ENCODE measurements at places on chromosomes 1 and 21.

GRCh38 chr1:201964261-201964660 is 9.0 kb downstream of the TIMM17A start:
- DNase-seq: no peak

GRCh38 chr1:186740324-186740723 is 60.1 kb upstream of the PTGS2 start:
- peak; percentile 42 for DNase-seq

DNA sequence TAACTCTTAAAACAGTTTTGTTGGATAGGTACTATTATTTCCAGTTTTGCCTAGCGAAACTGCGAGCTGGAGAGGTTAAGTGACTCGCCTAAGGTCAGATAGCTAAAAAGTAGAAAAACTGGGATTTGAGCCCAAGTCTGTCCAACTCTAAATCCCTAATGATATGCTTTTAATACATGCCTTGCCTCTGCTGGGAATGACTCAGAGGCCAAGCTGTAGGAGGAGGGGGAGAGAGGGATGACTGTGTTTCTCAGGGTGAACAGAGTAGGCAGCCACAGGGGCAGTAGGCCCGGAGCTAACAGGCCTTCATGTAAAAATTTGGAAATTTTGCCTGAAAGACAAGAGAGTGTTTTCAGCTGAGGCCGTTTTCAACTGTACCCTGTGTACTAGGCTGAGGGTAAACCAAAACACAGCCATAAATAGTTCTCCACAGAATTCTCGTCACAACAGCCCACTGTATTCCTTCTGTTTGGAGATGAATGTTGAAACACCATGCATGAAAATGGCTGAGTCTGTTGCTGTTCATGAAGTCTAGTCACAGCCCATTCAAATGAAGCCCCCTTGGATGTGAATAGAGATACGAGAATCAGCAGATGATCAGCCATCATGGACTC is 107.5 kb upstream of the HOOK1 start:
- DNase-seq: no peak

GRCh38 chr1:169120066-169120465 is 13.6 kb downstream of the ATP1B1 start:
- DNase-seq: no peak

GRCh38 chr1:230809256-230809990 is 58.9 kb downstream of the C1orf198 start:
- no peak for DNase-seq
